ENCODE measurements at places on chromosomes 6 and 20.

DNA sequence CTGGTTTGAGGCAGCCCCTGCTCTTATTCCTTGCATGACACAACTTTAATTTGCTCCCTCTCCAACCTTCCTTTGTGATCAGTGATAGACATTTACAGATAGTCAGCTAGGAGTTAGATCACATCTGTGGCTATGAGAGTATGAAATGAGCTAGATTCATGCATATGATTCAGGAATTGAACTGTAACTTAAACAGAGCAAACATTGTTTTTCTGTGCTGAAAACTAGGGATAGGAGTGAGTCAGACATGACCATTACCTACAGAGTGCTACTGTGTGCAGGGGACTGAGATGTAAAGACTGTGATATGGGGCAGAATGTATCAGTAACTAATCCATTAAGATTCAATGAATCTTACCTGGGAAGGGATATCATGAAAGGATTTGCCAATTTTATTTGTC, 279.4 kb upstream of the SPTLC3 start:
- no peak for DNase-seq

DNA sequence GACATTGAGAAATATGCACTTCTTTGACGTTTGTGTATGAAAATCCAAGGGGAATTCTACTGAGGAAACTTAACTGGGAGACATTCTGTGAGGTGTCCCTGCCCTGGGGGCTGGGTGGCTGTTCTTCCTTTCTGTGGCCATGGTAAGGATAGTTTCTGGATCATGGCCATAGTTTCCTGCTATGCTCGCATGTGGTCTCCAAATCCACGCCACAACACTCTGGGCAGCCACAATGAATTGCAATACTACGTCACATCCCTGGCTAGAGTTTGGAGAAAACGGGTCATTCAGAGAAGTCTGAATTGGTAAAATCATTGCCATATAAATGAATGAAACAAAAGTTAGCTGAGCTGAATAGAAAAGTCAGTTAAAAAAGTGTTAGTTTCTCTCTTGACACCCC, 230.6 kb downstream of the UTRN start:
- no peak for DNase-seq

DNA sequence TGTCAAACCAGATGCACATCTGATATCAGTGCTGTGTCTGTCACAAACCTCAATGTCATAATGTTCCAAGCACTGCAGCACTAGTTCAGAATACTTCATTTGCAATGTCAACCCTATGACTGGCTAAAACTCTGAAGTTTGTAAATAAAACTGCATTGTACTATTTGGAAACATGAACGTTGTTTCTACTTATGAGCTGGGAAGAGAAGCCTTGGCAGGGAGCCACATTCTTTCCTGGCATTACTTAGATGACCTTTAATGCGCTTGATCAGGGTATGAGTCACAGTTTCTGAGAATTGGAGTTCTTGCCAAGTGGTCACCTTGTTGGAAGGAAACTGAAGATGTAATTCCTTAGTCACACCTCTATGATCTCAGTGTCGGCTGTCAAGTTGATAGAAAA, 664.8 kb upstream of the MMS22L start:
- DNase-seq = no peak

DNA sequence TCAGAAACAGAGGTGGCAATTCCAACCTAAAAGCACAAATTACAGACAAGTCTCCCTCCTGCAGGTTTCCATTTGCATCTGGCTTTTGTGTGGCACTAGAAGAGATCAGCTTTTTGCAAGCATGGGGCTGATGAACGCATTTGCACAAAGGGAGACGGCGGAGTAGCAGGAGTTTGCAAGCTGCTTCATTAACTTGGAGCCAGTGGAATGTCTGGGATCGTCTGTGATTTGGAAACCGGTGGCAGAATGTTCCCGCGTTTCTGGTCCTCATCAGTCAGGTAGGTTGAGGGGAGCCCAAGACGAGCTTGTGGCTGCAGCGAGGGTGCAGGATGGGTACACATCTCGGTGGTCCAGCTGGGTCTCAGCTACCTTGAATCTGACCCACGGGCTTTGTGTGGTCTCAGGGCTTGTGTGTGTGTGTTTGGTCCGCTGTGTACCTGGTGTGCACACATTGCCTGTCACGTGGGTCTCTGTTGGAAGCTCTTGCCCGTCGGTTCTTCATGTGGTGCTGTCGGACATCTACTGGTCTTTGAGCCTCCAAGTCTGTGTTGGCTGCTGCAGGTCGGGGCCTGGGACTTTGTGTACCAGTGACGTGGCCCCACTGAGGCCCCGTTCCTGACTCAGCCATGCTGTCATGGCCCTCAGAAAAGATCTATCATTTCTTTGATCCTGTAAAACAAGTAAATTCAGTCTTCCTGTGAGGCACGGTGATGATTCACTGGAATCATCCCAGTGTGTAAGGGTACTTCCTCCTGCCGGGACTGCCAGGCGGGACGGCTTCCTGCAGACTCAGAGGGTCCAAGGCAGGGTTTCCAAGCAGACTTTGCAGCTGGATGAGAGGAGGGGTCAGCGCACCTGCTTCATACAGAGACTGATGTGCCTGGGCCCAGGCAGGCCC, 12.4 kb upstream of the MYT1 start:
- no peak for DNase-seq

- no peak for DNase-seq
Observed at GRCh38 chr6:36547646-36548400, 544 bp upstream of the STK38 start.

DNA sequence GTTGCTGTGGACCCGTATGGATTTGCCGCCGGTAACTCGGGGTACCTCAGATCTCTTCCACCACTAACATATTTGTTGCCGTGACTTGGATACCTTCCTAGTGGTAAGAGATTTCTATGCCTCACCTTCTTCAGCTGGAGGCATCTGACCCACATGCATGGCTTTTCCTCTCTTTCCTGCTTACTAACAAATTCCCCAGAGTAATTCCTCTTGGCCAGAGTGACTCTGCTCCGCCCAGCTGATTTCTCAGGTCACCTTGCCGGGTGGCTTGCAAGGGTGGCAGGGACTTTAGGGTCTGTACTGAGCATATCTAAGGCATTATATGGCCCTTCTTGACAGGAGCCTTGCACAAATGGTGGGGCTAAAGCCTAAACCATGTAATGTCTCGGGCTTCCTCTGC, 38.2 kb downstream of the FAM184A start:
- no peak for DNase-seq

GRCh38 chr6:51303338-51303737, 484.7 kb downstream of the TFAP2B start:
- DNase-seq = no peak

- DNase-seq = no peak
Observed at GRCh38 chr6:14718861-14719260, 527.0 kb upstream of the JARID2 start.

DNA sequence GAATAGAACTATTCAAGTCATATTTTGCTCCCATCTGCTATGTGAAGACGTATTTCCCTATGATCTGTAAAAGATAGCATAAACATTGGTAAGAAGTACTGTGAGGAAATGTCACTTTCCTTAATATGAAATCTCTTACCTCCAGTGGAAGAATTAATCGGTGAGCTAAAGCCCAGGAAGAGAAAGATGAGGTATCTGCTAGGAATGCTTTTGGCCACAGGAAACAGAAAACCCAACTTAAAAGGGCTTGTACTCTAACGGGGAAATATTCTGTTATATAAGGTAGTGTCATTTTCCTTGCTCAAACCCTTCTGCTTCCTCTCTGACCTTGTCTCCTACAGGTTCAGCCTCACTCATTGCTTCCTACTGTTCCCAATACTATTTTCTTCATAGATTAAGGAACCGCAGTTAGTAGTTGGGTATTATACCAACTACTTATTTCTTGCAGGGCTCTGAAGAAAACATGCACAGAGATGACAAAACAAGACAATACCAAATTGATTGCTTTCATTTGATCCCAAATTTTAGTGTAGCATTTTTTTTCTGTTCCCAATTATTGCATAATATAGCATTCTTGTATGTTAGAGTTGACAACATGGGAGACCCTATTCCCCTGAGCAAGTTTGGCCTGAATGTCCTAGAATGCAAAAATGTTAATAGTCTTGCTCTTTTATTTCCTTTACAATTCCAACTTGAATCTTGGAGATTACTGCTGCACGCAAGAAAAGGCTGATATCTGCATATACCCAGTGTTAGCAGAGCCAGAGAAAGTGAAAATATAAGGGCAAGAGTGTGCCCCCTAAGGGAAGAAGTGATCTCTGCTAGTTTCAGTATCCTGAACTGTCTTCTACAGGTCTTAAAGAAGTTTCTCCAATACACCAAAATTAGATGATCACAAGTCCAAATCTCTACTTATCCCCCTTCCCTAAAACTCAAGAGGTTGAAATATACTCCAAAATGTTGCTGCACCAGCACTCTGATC, 65.3 kb downstream of the AFG1L start:
- DNase-seq = no peak

DNA sequence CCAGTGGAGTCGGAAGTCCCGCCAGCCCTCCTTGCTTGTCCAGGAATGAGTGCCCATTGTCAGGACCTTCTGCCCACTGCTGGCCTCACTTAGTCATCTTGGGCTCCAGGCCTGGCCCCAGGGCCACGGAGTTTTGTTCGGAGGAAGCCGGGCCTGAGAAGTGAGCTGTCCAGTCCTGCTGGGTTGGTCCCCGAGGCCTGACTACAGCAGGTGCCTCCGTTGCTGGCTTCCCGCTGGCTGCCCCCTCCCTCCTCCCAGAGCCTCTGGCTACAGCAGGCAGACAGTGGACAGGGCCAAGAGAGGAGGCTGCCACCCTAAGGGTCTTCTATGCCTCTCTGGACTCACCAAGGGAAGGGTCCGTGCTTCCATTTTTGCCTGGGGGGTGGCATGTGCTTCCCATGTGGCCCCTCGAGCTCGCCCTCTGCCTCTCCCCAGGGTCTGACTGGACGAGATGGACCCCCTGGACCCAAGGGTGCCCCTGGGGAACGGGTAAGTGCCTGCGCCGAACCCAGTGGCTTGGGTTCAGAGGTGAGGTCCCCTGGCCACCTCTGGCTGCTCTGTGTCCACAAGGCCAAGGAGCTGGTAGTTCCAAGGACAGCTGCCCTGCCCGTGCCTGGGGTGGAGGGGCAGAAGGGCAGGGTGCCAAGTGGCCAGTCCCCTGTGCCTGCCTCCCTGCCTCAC, 2.8 kb downstream of the COL9A3 start:
- no peak for DNase-seq

GRCh38 chr20:19832875-19833274, 74.8 kb downstream of the RIN2 start:
- DNase-seq = no peak

- peak; percentile 75 for DNase-seq
Observed at GRCh38 chr20:34515484-34516246, 557 bp upstream of the DYNLRB1 start.

DNA sequence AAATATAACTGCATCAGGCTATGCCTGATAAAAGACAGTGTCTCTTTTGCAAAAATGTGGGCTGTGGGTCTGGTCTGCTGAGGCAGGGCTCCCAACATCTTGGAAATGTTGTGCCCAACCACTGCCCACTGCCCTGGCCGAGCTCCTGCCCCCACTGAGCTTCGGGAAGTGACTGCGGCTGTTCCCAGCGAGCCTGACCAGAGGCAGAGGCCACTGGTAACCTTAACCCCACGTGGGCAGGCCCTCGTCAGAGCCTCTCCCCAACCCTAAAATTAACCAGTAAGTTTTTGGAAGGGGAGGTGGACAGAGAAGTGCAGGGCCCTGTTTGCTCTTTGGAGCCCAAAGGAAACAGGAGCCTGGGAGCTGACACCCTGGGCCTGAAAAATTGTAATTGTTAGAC, 225.9 kb downstream of the MAFB start:
- no peak for DNase-seq

DNA sequence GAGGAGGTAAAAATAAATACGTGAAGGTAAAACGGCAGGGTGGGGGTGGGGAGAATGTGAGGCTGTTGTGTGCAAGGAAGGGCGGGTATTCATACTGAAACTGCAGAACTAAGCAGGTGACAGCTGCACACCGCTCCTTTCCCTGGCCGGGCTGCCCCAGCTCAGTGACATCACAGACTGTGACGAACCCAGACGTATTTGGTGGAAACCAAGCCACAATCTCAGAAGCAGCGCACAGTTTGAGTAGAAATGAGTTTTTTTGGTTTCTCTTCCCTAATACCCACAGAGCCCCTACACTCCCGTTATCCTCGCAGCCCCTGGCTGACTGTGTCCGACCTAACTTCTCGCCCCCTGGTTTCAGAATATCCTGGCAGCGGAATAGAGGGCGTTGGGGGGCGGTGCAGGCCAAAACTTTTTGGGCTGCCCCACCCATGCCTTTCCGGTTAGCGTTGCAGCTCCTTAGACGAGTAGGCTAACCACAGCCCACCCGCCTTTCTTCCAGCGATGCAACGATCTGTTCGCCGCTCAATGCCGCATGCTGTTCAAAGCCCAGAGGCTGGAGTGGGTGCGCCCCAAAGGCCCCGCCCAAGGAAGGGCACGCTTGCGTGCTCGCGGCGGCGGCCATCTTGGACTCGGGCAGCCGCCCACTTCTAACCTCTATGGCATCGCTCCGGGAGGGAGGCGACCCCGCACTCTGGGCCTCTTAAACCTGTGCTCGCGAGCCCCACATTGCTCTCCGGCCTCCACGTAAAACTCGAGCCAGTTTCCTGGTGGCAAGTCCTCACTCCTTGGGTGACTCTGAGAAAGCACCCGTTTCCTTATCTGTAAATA, 9.1 kb downstream of the BAK1 start:
- no peak for DNase-seq

- DNase-seq = no peak
Observed at GRCh38 chr6:37477191-37477590, 22.5 kb downstream of the CCDC167 start.

GRCh38 chr20:12130781-12131180, 213.1 kb downstream of the BTBD3 start:
- no peak for DNase-seq

GRCh38 chr6:135987226-135987625, 135.7 kb downstream of the PDE7B start:
- DNase-seq = no peak

DNA sequence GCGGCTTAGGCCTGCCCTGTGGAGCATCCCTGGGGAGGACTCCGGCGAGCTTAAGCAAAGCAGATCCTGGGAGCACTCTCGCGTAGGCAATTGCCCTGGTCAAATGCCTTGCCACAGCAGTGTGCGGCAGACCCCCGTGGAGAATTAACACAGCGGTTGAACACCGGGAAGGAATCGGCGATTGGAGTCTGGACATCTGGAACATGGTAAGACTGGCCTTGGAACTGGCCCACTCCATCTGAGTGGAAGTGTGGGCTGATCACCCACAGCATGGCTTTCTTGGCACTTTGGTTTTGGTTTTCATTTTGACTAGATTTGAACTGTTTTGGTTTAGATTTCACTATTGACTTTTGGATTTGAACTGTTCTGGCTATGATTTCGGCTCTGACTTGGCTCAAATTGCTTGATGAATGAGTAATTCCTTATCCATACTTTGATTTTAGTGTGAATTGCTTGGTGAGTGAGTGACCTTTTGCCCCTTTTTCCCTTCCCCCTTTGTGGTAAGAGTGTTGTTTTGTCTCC, 300.7 kb downstream of the RNGTT start:
- no peak for DNase-seq
